NCI-H187 treated with DMSO at 0.1 percent for 48 hours (cell line): ENCODE measurements at places on chromosomes 6 and 20.

DNA sequence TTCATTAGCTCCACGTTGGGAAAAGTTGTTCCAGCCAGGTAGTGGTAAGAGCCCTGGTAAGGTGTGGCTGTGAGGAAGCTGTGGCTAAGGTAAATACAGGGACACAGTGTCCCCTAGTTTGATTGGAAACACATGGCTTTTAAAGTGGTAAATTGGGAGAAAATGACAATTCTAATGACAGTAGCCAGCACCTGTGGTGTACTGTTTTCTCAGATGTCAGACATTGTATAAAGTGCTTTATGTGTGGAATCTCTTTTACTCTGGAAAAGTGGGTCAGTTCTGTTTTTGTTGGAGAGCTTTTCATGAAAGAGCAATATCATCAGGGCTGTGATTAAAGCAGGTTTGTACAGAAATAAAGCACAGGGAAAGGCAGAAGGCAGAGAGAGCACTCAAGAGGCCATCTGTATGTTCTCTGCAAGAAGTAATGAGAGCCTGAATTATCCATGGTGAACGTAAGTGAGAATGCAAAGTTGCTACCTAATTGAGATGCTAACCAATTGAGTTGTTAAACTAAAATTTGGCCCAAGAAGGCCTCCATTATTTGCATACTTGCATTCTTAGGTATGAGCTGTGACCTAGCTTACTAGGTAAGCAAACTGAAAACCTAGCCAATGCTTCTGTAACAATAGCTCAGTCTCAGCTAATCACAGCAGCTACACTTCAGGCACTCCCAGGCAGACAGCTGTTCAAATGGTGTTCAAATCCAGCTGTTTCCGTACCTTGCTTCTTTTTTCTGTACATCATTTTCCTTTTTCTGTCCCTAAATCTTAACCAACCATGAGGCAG is 28.2 kb downstream of the MRAP2 start:
- DNase-seq = no peak

DNA sequence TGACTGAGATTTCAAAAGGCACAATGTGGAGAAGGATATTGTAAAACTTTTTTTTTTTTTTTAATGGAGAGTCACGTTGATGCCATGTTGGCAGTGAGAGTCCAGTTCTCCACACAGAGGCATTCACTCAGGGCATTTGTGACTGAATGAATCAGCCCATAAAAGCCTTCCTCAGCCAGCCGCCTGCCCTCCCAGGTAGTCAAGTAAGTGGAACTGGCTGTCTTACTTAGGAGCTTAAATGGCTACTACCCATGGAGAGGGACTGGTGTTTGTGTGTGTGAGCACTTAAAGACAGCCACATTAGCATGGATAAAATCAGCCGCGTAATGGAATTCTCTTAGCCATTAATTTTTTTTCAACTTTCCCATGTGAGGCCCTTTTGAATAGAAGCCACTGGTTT is 12.6 kb downstream of the AAR2 start:
- DNase-seq = no peak

DNA sequence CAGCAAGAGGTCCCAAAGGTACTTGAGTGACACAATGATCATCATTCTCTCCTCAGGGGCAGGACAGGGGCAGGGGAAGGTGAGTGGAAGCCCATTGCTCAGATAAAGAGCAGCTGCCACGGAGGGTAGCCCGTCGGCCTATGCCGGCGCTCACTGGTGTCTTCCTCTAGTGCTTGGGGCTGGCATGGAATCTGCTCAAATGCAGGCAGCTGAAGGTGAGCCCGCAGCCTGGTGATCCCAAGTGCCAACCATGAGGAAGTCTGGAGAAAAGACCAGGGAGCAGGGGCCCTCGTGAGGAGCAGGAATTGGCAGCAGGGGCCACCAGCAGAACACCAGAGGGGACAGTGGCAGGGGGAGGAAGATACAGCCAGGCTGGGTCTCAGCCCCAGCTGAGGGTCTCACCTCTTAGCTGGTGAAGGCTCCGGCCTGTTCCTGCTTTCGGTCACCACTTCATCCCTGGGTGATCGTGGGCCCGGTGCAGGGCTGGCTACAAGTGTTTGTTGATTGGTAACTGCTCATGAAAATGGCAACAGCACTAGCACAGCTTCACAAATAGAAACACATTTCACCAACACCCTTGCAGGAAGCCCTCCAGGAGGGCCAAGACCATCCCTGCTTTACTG is 24.7 kb downstream of the RBCK1 start:
- no peak for DNase-seq

DNA sequence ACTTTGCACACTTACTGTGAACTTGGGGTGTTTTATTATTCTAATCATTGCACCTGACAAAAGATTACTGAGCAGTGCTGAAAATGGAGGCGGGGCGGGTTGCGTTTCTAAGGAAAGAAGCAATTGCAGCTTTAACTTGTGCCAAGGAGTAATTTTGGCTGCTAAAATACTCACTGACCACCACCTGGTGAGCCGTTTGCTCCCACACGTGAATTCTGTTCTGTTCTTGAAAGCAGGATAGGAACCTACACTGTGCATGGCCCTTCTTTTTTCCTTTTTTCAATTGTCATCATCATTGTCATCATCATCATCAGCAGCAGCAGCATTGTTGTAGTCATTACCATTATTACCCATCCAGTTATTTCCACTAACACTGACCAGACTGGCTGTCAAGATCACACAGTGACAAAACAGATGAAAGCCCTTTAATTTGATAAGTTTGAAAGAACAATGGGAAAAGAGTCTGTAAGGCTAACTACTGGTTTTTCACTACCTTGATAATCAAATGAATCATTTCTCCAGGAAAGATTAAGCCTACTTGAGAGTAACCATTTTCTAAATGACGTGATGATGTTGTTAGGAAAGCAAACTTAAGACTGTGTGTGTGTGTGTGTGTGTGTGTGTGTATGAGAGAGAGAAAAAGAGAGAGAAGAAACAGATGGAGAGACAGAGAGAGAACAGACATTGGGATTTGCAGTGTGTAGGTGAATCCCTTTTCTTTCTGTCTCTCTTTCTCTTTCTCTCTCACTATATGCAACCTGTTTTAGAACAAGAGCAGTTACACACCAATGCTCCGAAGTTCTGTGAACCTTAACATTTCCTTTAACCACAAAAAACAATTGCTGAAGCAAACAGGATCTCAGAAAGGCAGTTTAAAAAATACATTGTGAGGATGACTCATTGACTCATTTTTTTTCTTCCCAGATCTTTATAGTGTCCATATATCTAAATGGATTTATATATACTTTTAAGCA is 3.8 kb downstream of the RIPOR2 start:
- DNase-seq = no peak

DNA sequence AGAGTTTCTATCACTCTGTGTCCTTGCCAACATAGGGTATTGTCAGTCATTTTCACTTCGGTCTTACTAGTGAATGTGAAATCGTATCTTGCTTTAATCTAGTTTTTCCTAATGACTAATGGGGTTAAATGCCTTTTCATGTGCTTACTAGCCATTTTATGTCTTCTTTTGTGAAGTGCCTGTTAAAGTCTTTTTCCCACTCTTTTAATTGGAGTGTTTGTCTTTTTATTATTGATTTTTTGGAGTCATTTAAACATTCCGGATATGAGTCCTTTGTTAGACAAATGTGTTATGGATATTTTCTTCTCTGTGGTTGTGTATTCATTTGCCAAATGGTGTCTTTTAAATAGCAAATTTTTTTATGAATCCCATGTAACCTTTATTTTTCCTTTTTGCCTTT is 194.6 kb downstream of the CDH26 start:
- peak; percentile 44 for DNase-seq

GRCh38 chr6:47687432-47687831 is 10.9 kb upstream of the ADGRF4 start:
- no peak for DNase-seq

DNA sequence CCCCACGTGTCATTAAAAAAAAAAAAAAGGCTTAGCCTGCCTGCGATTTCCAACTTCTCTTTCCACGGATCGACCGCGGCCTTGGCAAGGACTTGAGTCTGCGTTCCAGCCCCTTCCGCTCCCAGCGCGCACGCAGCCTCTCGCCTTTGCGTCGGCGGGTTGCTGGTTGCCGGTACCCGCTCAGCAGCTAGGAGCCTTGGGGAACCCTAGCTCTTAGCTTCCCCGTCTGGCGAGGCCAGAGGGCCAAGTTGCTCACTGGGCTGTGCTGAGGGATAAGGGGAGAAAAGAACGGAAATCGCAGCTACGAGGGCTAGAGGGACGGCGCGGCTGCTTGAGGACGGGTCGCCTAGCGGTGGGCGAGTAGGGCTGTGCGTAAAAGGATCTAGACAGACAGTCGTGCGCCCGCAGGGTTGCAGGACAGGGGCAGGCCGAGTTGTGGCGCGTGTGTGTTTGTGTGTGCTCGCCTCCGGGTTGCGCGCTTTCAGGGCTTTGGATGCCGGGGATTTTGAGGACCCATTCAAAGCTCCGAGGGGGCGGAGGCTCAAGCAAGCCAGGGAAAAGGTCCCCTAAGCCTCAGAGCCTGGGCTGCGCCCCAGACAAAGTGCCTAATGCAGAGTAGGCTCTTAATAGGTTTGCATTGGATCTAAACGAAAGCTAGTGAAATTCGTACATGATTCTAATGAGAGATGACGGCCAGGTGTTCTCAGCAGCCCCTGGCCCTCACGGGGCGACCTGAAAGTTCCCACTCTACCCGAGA is 40.5 kb upstream of the OSTM1 start:
- DNase-seq = no peak

- DNase-seq = no peak
Measured at GRCh38 chr20:1741309-1742048, 83.9 kb upstream of the SIRPG start.

- DNase-seq = no peak
Measured at GRCh38 chr6:142246960-142247359, 54.8 kb upstream of the ADGRG6 start.

DNA sequence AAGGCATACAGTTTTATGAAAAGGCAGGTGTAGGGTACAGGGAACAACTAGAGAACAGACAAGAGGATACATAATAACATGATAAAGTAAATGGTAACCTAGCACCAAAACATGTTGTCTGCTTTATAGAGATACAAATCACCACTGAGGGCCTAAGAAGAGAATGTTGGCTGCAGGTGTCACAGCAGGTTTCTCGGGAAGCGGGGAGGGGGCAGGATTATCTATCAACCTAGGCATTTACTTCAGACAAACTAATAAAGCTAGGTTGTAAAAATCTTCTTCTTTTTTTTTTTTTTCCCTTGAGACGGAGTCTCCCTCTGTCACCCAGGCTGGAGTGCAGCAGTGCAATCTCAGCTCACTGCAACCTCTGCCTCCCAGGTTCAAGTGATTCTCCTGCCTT is 22.7 kb downstream of the PIM1 start:
- DNase-seq = no peak

DNA sequence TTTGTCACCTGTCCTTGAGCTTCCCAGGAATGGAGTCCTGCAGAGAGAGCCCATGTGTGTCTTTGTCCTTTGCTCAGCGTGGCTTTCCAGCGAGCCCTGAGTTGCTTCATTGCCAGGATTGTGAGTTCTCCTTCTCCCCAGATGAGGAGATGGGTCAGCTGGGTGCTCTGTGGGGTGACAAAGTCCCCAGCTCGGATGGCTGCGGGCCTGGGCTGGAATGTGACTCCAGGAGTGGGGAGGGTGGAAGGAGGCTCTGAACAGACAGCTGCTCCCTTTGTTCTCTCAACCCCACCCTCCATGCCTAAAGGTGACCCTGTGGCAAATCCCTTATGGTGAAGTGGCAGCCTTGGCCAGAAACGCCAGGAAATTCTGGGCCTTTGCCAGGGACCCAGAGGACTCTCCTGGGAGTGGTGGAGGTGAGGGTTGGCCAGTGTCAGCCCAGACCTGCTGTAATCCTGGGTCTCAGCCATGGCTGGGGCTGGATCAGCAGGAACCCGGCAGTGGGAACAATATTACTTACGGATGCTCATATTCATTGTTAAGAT is 44.4 kb upstream of the CST5 start:
- DNase-seq = no peak

- no peak for DNase-seq
Measured at GRCh38 chr6:109793792-109794191, 102.7 kb downstream of the FIG4 start.

DNA sequence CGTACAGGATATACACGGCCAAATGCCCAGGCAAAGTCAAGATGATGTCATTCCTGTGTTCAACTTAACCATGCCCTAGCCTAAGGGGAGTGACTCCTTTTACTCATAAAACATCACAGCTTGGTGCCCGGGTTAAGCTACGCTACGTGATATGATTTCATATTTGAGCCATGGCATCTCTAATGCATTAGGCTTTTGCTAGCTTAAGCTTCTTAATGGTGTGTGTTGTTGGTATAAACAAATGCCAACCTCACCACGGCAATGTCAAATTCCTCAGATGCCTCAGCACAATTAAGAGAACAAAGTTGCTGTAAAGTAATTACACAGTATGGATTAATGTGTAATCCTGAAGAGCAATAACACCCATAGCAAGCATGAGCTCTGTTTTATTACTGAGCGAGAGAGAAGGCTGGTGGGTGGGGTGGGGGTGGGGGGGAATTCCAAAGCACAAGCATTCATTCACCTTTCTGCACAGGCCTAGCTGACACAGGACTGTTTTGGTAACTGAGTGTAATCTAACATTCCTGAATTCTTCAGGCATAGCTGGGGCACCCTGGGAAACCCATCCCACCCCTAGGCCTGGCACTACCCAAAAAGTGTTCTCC is 44.7 kb upstream of the CNKSR3 start:
- DNase-seq = no peak

GRCh38 chr6:94052749-94053148 is 633.4 kb upstream of the EPHA7 start:
- DNase-seq = no peak

DNA sequence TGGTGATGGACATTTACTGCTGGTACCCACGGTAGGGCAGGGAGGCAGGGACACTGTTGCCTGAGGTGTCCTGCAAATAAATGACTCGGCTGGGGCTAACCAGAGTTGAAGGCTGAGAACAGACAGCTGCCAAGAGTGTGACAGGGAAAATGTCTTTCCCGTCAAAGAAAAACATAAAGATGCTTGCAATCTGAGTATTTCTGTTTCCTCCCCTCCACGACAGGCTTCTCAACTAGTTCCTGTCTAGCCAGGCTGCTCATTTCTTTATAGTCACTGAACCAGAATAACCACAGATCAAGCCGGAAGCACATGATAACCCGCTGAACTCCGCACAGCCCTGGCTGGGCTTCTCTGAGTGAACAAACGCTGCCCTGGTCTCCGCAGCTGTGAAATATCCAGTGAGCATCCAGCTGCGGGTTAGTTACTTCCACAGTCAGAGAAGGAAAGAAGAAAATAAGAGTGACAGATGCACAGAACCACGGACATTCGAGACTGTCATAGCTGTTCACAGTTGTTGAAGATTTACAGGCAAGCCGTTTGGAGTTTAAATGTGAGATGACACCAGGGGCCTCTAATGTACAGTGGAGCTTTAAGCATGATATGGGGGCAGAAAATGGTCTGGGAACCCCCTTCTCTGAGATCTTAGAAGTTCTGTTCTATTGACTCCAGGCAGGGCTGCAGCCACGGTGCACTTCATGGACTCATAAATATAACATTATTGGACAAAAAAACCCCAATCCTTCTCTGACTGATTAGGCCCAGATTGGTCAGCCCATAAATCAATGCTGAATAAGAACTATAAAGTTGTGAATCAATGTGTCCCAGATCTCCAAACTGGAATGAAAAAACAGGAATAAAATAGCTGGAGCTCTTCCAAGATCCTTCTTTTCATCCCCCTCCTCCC is 299.9 kb upstream of the SUPT3H start:
- DNase-seq = no peak

- DNase-seq = no peak
Measured at GRCh38 chr20:37144856-37145404, 34.2 kb upstream of the RPN2 start.
